ENCODE measurements at places on chromosomes 2 and 18.

- H3K27me3 ChIP-seq, result no peaks in the 10 kb centered on the region
- H3K4me1 ChIP-seq, result peaks cover 25% of the 10 kb centered on the region
- no peak overlapping the region for H3K4me3 ChIP-seq
- DNase-seq, result no peak
- peaks cover 3% of the 10 kb centered on the region for H3K36me3 ChIP-seq
Measured at GRCh38 chr2:158655628-158656027, 139.5 kb upstream of the DAPL1 start.

DNA sequence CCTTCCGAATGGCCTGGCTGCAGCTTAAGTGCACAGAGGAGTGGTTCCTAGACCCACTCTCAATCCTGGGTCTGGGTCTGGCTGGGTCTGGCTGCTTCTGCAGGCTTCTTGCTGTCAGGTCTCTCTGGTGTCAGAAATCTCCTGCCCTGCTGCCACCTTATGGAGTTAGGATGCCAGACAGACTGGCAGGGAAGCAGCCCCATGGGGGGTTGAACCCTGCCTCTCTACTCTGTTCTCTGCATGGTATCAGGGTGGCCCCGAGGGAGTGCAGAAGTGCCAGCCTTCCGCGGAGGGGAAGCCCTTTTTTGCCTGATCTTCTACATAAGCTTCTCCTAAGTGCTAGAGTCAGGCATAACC is 89.4 kb downstream of the ZCCHC2 start:
- H3K27ac ChIP-seq, result peak overlapping the region; percentile 80
- H3K27me3 ChIP-seq, result peaks cover 22% of the 10 kb centered on the region
- H3K4me1 ChIP-seq, result peaks cover 39% of the 10 kb centered on the region
- DNase-seq, result no peak
- no peaks in the 10 kb centered on the region for H3K36me3 ChIP-seq

DNA sequence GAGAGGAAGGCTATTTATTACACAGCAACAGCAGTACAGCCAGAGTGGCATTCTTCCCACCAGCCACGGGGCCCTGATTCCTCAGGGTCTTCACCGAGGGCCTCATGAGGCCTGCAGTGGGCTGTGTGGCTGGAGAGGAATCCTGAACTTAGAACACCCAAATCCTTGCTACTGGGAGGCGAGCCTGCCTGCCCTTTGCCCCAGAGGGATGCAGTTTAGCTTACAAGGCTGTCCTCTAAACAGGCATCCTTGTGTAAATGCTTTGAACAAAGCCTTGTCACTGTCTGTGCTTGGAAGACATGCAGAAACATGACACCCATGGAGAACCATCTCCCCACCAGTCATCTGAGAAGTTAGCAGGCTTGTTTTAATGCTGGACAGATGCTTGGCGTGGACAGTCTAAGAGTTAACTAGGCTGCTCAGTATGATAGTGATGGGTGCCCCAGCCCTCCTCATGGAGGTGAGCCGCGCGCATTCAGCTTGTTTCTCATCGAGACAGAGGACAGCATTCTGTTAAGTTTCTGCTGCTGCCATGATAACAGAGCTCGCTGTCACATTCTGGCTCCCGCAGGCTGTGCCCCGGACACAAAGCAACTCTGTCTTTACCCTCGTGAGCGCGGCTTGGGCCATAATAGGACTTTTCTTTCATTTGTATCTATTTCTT is 42.9 kb downstream of the ADI1 start:
- peaks cover 21% of the 10 kb centered on the region for H3K4me1 ChIP-seq
- DNase-seq, result no peak
- H3K27me3 ChIP-seq, result no peaks in the 10 kb centered on the region
- H3K27ac ChIP-seq, result peak overlapping the region; percentile 19

DNA sequence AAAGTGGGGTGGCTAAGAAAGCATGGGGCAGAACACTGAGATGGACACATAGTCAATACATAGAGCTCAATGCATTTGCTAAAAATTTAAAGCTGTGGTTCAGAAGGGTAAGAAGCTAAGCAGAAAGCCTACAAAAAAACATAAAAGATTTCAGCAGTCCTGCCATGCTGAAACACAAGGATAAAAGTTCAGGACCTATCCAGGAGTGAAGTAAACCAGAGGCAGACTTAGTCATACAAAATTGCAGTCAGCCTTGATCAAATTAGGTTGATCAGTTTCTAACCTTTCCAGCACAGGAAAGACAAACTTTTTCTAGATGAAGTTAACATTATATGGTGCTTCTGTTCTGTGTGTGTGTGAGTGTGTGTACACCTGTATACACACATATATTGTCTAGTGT is 120.8 kb upstream of the RBMS1 start:
- no peak overlapping the region for H3K4me3 ChIP-seq
- no peaks in the 10 kb centered on the region for H3K36me3 ChIP-seq
- no peak for DNase-seq
- H3K27ac ChIP-seq, result no peak overlapping the region
